ENCODE measurements at places on chromosomes 6 and 20.

GRCh38 chr6:130132286-130132701 lies 90.5 kb downstream of the SAMD3 start:
- no peak for DNase-seq

DNA sequence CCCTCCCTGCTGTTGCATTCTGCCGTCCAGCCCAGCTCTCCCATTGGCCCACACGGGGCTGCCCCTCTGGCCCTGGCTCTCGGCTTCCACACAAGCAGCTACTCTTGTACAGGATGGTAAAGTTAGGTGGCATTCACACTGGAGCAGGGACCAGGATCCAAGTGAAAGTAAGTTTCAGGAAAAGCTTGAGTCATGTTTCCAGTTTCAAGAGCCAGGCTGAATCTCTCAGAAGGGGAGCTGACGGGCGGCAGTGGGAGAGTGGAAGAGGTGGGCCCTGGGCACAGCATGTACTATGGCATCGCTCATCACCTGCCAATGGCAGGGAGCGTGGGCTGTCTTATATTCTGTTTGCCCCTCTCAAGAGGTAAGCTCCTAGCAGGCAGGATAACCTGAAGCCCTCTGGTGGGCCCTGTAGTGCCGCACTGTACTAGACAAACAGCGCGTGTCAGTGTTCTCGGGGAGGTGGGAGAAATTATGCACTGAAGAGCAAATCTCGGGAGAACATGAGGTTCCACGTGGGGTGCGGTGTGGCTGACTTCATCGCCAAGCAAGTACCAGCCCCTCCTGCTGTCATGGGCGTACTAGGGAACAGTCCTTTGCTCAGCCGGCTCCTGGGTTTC lies 241.5 kb downstream of the NRN1 start:
- no peak for DNase-seq

- no peak for DNase-seq
These were observed 117.4 kb downstream of the MAFB start for GRCh38 chr20:40571639-40572038.

- no peak for DNase-seq
These were observed 647.6 kb upstream of the FLRT3 start for GRCh38 chr20:14984768-14985622.

DNA sequence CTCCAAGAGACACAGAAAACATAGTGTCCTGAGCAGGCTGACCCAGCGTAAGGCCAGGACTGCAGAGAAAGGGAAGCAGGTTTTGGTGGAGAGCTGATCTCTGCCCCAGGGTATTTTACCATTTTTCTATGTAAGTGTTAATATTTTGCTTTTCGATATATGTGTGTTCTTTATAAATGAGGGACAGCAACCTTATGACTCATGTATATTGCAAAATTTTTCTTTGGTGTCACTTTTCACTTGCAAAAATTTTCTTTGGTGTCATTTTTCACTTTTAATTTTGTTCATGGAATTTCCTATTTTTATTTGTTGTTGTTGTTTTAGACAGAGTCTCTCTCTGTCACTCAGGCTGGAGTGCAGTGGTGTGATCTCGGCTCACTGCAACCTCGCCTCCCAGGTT lies 34.6 kb upstream of the PXDC1 start:
- no peak for DNase-seq

DNA sequence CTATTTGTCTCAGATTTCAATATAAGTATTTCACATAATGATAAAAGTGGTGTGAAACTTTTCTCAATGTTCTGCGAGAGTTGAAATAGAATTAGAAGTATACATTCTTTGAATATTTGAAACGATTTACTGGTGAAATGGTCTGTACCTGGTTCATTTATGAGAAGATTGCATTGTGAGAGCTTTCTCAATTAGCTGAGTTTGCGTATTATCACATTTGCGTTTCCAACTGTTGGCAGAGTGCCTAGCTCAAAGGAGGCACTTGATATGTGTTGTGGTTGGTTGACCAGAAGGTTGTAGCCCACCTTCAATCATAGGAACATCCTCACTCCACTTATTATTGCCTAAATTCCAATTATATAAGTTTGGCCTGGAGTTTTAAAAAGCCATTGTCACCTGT lies 58.8 kb upstream of the EXOC2 start:
- no peak for DNase-seq

GRCh38 chr6:159462431-159462830 lies 230.6 kb downstream of the SOD2 start:
- no peak for DNase-seq

Measured in epithelial cell of prostate (primary cell).